Thoracic aorta (tissue), 2 donors: ENCODE measurements at places on chromosomes 13 and 19. TPM values are rescaled to one million over a fixed set of nuclear protein-coding genes. Genes with fewer than 3 reads are reported as not detected.

ZNF418 gene
- 6.1 TPM for total RNA-seq

ZNF99 gene
- total RNA-seq = 0.41 TPM

FCAR gene
- 0.68 TPM for total RNA-seq

CD33 gene
- total RNA-seq = 8.1 TPM

TNFSF9 gene
- 1.8 TPM for total RNA-seq

C13orf42 gene
- not detected for total RNA-seq

SPACA7 gene
- not detected for total RNA-seq

URI1 gene
- 44.5 TPM for total RNA-seq

CGB2 gene
- not detected for total RNA-seq

PLIN4 gene
- total RNA-seq = 7.1 TPM

- peak overlapping the region; percentile 75 for H3K27ac ChIP-seq
- peak overlapping the region; percentile 84 for H3K4me3 ChIP-seq
- H3K27me3 ChIP-seq = no peaks in the 10 kb centered on the region
Measured at GRCh38 chr19:44002212-44002565, 568 bp upstream of the ZNF230 start.

- no peaks in the 10 kb centered on the region for H3K27me3 ChIP-seq
- DNase-seq = no peak
- no peak overlapping the region for H3K4me3 ChIP-seq
- H3K27ac ChIP-seq = no peak overlapping the region
- no peaks in the 10 kb centered on the region for H3K36me3 ChIP-seq
Measured at GRCh38 chr13:109610517-109610916, 175.9 kb downstream of the IRS2 start.

DNA sequence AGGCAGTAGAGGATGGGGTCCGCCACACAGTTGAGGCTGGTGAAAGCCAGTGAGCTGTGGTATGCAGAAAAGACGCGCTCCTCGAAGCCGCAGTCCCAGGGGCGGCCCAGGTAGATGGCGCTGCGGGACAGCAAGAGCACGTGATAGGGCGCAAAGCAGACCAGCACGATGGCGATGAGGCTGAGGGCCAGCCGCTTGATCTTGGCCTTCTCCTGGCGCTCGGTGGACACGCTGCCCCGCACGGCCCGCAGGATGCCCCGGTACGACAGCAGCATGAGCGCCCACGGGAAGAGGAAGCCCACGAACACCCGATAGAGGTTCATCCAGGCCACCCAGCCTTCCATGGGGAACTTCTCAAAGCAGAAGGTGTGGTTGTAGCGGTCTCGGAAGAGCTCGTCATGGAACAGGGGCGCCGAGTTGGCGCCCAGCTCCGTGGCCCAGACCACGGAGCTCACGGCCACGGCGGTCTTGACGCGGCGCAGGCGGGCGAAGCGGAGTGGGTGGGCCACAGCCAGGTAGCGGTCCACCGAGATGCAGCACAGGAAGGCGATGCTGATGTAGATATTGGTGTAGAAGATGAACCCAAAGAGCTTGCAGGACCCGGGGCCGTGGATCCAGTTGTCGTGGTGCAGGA, 6.5 kb upstream of the OPA3 start:
- H3K36me3 ChIP-seq = no peaks in the 10 kb centered on the region
- DNase-seq = no peak
- no peak overlapping the region for H3K27ac ChIP-seq
- no peaks in the 10 kb centered on the region for H3K27me3 ChIP-seq

DNA sequence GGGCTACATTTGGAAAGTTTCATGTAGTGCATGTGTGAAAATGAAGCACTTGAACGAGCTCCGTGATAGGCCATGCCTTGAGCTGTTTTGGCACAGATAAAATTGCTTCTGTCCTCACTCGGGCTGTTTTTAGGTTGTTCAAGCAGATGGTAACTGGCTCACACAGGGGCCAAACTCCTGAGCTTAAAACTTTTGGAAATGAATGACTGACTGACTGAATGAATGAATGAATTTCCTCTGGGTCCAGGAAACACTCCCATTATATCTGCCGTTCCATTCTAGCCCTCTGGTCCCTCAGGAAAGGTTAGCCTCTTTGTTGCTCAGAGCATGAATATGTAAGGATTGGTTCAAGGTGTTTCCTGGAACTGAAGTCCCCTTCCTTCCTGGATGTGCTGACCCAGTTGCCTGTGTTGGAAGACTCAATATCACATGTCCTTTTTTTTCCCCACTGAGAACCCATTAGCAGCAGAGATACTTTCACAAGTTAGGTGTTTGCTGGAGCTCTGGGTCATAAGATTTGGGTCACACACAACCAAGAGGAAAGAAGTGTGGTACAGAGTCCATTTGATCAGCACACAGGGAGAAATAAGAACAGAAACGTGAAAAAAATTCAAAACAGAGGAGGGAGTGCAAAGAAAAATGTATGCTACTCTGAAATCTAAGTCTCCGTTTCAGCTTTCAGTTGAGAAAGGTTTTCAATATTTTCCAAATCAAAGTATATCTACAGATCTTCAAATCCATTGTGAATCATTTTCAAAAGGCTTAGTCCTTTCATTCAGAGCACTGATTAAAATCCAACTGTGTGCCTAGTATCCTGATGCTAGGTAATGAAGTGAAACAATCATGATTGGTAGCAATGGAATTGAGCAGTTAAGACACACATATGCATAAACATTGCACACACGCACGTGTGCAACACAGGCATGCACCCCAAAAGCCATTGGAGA, 18.9 kb downstream of the MBNL2 start:
- no peak overlapping the region for H3K4me3 ChIP-seq
- no peaks in the 10 kb centered on the region for H3K36me3 ChIP-seq
- DNase-seq = no peak
- peaks cover 76% of the 10 kb centered on the region for H3K4me1 ChIP-seq
- H3K27me3 ChIP-seq = no peaks in the 10 kb centered on the region

- no peak overlapping the region for H3K4me3 ChIP-seq
- H3K4me1 ChIP-seq = no peaks in the 10 kb centered on the region
- H3K27ac ChIP-seq = no peak overlapping the region
- H3K36me3 ChIP-seq = no peaks in the 10 kb centered on the region
- no peak for DNase-seq
Measured at GRCh38 chr13:36553491-36553890, 120.3 kb upstream of the SERTM1 start.

- no peak for DNase-seq
- peak overlapping the region; percentile 36 for H3K4me3 ChIP-seq
- H3K36me3 ChIP-seq = no peaks in the 10 kb centered on the region
Measured at GRCh38 chr13:80083081-80083852, 257.7 kb downstream of the SPRY2 start.

GRCh38 chr13:99178636-99179035, 22.0 kb upstream of the UBAC2 start:
- H3K4me3 ChIP-seq = no peak overlapping the region
- H3K36me3 ChIP-seq = no peaks in the 10 kb centered on the region
- no peak overlapping the region for H3K27ac ChIP-seq

DNA sequence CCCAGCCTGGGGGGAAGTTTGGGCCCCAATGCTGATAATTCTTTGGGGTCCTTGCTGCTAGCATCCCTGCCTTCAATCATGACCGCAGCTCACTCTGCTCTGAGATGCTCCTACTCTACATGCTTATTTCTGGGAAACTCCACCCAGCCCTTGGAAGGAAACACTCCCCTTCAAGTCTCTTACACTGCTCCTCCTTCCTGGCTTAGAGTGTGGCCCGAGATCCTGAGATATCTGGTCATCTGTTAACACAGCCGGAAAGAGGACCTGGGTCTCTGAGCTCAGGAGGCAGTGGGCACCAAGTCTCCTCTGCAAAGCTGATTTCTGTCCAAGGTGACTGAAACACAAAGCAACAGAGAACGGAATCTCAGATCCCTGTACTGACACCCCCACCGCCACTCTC, 33.0 kb downstream of the CYP4F2 start:
- H3K27me3 ChIP-seq = no peaks in the 10 kb centered on the region
- no peak overlapping the region for H3K4me3 ChIP-seq

DNA sequence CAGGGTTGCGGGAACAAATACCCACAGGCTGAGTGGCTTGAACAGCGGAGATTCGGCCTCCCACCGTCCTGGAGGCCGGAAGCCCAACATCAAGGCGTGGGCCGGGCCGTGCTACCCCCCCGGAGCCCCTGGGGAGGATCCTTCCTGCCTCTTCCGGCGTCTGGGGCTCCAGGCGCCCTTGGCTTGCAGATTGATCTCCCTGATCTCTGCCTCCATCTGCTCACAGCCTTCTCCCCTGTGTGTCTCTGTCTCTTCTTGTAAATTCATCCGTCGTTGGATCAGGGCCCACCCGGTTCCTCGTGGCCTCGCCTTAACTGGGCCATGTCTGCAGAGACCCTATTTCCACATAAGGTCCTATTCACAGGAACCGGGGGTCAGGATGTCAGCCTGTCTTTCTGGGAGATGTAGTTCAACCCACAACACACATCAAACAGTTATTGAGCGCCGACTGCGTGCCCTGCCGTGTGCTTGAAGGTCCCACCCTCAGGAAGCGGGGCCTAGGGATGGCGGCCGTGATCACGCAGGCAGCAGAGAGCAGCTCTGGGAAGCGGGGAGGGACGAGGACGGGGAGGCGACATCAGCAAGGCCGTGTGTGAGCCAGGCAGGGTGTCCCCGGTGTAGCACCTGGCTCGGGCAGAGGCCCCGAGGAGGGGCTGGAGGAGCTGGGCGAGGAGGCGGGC, 21.3 kb downstream of the HCN2 start:
- peak overlapping the region; percentile 32 for H3K4me3 ChIP-seq
- H3K27ac ChIP-seq = no peak overlapping the region
- no peaks in the 10 kb centered on the region for H3K27me3 ChIP-seq
- H3K36me3 ChIP-seq = no peaks in the 10 kb centered on the region

GRCh38 chr13:69980799-69981198, 126.8 kb upstream of the ATXN8OS start:
- DNase-seq = no peak
- no peaks in the 10 kb centered on the region for H3K4me1 ChIP-seq
- H3K27me3 ChIP-seq = no peaks in the 10 kb centered on the region

- H3K4me1 ChIP-seq = no peaks in the 10 kb centered on the region
- H3K4me3 ChIP-seq = no peak overlapping the region
- no peaks in the 10 kb centered on the region for H3K36me3 ChIP-seq
- DNase-seq = no peak
- H3K27ac ChIP-seq = no peak overlapping the region
Measured at GRCh38 chr13:102584434-102584833, 12.4 kb upstream of the TPP2 start.

GRCh38 chr13:74825152-74825937, 656.6 kb downstream of the TBC1D4 start:
- no peaks in the 10 kb centered on the region for H3K4me1 ChIP-seq
- no peak overlapping the region for H3K27ac ChIP-seq
- H3K27me3 ChIP-seq = no peaks in the 10 kb centered on the region
- no peak overlapping the region for H3K4me3 ChIP-seq

DNA sequence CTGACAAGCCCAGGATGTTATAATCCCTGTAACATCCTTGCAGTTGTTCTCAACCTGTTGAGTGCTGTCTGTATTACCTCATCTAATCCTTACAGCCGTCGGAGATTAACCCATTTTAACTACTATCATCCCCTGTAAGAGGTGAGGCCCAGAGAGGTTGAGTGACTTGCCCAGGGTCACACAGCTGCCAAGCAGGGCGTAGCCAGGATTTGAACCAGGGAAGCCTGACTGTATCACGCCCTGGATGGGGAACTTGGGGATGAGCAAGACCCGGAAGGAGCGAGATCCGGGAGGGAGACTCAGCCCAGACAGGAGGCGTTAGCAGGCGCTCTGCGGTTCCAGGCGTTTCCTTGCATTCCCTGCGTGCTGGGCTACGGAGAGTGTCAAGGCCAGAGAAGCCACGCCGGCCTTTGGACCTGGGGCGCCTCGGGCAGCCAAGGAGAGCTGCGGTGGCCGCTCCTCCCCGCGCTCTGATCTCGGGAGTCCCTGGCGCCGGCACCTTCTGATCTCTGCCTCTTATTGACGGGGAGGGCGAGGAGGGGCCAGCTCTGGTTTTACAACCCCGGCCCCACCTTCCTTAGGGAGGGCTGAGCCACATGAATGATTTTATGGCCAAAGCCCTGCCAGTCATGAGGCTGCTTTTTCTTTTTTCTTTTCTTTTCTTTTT, 6.2 kb downstream of the SULT2B1 start:
- DNase-seq = no peak
- no peaks in the 10 kb centered on the region for H3K36me3 ChIP-seq
- peak overlapping the region; percentile 28 for H3K4me3 ChIP-seq
- H3K27me3 ChIP-seq = no peaks in the 10 kb centered on the region
- no peak overlapping the region for H3K27ac ChIP-seq

DNA sequence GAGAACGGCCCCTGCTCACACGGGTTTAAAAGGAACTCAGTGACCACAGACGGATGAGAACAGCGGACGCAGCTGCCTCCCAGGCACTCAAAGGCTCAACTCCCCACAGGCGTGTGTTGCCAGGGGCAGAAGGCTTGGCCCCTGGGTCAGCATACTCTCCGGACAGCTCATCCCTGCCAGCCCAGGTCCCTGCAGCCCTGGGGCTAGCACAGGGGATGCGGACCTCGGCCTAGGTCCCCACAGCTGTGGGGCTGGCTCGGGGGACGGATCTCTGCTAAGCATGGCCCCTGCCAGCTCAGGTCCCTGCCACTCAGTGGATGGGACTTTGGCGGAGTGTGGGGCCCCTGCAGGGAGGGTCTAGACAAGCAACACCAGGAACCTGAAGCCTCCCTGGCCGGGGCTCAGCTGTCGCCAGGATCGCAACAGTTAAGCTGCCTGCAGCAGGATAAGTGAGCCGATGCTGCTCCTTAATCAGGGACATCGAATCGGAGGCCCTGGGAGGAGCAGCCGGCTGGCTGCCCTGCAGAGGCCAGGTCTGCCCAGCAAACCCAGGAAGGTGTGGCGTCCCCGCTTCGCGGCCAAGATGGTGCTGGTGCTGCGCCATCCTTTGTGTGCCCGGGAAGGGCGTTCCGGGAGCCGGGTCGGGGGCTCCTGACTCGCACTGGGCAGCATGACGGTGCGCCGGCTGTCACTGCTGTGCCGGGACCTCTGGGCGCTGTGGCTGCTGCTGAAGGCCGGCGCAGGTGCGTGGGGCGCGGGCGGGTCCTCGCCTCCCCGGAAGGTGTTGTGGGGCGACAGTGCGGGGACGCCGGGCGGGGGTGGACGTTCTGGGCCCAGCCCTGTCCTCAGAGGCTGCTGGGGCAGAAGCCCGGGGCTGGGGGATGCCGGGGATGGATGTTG, 32.5 kb downstream of the MCF2L start:
- H3K36me3 ChIP-seq = no peaks in the 10 kb centered on the region
- no peaks in the 10 kb centered on the region for H3K27me3 ChIP-seq
- DNase-seq = no peak
- H3K4me1 ChIP-seq = peaks cover 12% of the 10 kb centered on the region

GRCh38 chr13:44259045-44260027, 114.3 kb upstream of the SERP2 start:
- H3K4me3 ChIP-seq = no peak overlapping the region
- peak; percentile 49 for DNase-seq
- no peaks in the 10 kb centered on the region for H3K36me3 ChIP-seq
- no peaks in the 10 kb centered on the region for H3K27me3 ChIP-seq

- no peak overlapping the region for H3K27ac ChIP-seq
- no peaks in the 10 kb centered on the region for H3K27me3 ChIP-seq
- no peak for DNase-seq
- no peak overlapping the region for H3K4me3 ChIP-seq
- no peaks in the 10 kb centered on the region for H3K36me3 ChIP-seq
- H3K4me1 ChIP-seq = peaks cover 18% of the 10 kb centered on the region
Measured at GRCh38 chr19:10861103-10861651, 10.2 kb upstream of the CARM1 start.

- H3K36me3 ChIP-seq = peaks cover 10% of the 10 kb centered on the region
- peak overlapping the region; percentile 96 for H3K4me3 ChIP-seq
- peak overlapping the region; percentile 91 for H3K27ac ChIP-seq
- DNase-seq = peak; percentile 89
Measured at GRCh38 chr19:40690693-40691420, 406 bp upstream of the NUMBL start.

- no peak for DNase-seq
- no peaks in the 10 kb centered on the region for H3K27me3 ChIP-seq
- H3K4me1 ChIP-seq = no peaks in the 10 kb centered on the region
- H3K27ac ChIP-seq = no peak overlapping the region
Measured at GRCh38 chr13:92950771-92951170, 275.8 kb upstream of the GPC6 start.
